HEK293T (cell line): ENCODE measurements at places on chromosomes 6 and 20.

- DNase-seq, result no peak
Measured at GRCh38 chr6:6893701-6894100, 214.1 kb upstream of the RREB1 start.

DNA sequence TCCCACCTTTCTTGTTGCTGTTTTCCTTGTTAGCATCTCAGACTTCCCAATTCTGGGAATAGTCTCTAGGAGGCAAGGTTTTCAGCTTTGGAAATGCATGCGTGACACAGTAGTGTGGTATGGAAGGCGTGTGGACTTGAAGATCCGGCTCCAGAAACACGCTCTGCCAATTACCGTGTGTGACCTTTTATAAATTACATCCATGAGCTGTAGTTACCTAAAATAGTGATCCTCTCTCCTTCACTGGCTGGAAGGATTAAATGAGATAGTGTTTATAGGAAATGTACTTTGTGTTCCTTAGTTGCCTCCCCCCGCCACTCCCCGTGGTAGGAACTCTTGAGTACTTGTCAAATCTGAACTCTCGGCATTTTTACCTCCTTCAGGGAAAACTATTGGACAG, 13.0 kb downstream of the E2F3 start:
- no peak for DNase-seq

- DNase-seq, result no peak
Measured at GRCh38 chr6:40436685-40437604, 150.2 kb downstream of the LRFN2 start.

- no peak for DNase-seq
Measured at GRCh38 chr6:40986921-40987819, 51.9 kb downstream of the UNC5CL start.

- DNase-seq, result no peak
Measured at GRCh38 chr6:163863565-163863964, 449.0 kb downstream of the QKI start.

DNA sequence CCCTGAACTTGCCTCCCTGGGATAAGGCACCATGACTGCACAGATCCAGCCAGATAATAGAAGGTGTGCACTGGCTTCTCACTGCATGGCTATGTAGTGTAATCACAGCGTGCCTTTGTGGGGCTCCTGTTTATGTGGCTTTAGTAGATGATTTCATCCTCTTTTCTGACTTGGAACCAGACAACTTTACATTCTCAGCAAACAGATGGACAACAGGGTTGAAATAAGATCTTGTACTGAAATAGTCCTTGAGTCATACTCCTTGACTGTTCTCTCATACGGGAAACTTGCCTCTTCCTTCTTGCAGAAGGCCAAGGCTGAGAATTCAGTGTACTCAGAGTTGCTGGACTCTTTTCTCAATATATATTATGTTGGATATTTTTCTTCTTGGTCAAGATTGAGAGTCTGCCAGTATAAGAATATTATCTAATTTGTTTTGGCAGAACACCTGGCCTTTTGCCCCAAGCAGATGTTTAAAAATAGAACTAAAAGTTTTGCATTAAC, 25.0 kb upstream of the RNF144B start:
- no peak for DNase-seq

GRCh38 chr20:49630396-49630951, 62.5 kb upstream of the PTGIS start:
- no peak for DNase-seq

- DNase-seq, result no peak
Measured at GRCh38 chr6:94735270-94735669, 842.1 kb upstream of the MANEA start.

DNA sequence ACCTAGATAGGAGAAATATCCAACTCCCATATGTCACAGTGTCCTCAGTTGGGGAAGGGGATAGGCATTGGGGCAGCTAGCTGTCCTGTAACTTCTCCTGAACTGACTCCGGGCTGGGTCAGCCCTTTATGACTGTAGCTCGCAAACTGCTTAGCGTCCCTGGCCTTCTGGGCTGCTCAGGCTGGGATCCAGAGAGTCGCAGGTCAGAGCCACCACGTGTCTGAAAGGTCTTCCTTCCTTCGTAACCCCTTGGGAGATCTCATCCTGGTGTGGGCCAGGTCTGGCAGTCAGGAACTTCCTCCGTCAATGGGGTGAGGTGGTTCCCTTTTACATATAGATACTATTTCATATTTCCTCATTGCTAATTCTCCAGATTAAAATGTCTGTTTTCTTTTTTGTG, 28.8 kb upstream of the HINT3 start:
- DNase-seq, result no peak

GRCh38 chr6:138382498-138383265, 5.0 kb downstream of the SMIM28 start:
- no peak for DNase-seq

GRCh38 chr20:45933266-45934045, 1.0 kb upstream of the PCIF1 start:
- DNase-seq, result peak; percentile 63

DNA sequence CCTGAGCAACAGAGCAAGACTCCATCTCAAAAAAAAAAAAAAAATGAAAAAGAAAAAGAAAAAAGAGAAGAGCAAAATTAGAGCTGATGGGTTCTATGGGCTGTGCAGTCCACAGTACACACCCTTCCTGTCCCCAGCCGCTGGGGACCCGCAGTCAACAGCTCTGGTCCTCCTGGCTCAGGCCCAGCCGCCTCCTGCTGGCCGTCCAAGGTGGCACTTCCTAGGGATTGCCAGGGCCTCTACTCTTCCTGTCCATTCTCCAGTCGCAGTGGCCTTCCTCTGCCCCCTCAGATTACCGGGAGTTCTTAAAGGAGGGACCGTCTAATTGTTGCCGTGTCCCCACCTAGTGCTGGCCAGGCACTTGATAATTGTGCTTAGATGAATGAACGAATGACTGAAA, 41.7 kb downstream of the TMEM242 start:
- DNase-seq, result no peak

DNA sequence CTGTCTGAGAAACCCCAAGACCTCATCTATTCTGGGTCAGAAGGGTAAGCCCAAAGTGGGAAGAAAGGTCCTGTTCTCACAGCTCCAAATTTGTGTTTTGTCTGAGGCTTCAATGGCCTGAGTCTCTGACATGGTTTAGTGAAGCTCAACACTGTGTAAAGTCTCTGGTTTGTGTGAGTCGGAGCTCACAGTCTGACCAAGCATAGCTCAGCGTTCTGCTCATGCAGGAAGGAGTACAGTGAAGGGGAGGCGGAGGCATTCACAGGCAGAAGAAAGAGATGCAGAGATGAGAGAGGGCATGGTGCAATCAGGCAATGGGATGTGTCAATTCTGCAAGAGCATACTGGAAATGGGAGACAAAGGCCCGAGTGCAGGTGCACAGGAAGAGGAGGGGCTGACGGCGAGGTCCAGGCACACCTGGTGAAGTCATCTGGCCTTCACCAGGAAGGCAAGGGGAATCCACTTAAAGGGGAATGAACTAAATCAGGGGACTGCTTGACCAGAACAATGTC, 463.0 kb upstream of the AGPAT4 start:
- DNase-seq, result no peak

- DNase-seq, result no peak
Measured at GRCh38 chr6:101578306-101578705, 184.8 kb downstream of the GRIK2 start.

- no peak for DNase-seq
Measured at GRCh38 chr6:41371992-41372831, 36.8 kb downstream of the NCR2 start.

DNA sequence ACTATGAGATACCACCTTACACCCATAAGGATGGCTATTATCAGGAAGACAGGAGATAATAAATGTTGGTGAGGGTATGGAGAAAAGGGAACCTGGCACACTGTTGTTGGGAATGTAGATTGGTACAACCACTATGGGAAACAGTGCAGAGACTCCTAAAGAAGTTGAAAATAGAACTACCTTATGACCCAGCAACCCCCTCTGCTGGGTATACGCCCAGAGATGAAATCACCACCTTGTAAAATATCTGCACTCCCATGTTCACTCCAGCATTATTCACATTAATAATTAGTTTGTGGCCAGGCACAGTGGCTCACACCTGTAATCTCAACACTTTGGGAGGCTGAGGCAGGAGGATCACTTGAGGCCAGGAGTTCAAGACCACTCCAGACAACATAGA, 26.8 kb downstream of the ZBTB9 start:
- DNase-seq, result no peak

GRCh38 chr6:29925321-29925720, 17.0 kb upstream of the HLA-A start:
- no peak for DNase-seq

GRCh38 chr6:83908813-83909212, 49.3 kb downstream of the CYB5R4 start:
- no peak for DNase-seq

- DNase-seq, result no peak
Measured at GRCh38 chr6:117974914-117975627, 68.0 kb downstream of the SLC35F1 start.

DNA sequence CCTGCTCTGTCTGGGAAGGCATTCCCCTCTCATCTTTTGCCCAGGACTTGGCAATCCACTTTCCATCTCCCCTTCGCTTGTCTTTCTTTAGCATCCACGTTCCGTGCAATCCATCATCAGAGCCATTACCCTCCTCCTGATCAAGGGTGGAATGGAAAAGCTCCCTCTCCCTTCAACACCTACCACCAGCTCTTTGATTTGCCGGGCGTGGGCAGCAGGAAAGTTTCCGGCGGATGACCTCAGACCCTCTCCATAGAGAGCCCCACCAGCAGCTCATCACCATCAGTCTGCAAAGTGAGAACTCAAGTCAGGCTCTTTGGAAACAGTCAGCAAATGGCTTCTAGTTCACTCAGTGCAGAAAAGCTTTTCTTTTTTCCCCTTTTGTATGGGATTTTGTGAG, 76.2 kb downstream of the TSHZ2 start:
- no peak for DNase-seq

DNA sequence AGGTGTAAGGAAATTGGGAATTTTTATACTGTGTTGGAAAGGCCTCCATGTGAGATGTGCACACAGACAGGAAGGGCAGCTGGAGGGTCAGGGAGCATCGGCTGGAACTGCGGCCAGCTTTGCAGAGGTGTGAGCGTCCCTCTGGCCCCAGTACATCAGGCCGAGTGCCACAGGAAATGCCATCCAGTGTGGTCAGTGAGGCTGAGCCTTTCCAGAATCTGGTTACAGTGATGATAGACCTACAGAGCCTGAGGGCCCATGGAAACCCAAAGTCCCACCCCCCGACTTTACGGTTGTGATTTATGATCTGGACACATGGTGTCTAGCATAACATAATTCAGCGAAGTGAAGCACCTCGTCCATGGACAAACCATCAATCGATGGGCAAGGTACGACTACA, 137.3 kb upstream of the PDE10A start:
- DNase-seq, result no peak

GRCh38 chr20:60372822-60373221, 414.6 kb downstream of the CDH26 start:
- DNase-seq, result no peak

- DNase-seq, result peak; percentile 45
Measured at GRCh38 chr6:163296835-163297519, 117.5 kb upstream of the QKI start.

DNA sequence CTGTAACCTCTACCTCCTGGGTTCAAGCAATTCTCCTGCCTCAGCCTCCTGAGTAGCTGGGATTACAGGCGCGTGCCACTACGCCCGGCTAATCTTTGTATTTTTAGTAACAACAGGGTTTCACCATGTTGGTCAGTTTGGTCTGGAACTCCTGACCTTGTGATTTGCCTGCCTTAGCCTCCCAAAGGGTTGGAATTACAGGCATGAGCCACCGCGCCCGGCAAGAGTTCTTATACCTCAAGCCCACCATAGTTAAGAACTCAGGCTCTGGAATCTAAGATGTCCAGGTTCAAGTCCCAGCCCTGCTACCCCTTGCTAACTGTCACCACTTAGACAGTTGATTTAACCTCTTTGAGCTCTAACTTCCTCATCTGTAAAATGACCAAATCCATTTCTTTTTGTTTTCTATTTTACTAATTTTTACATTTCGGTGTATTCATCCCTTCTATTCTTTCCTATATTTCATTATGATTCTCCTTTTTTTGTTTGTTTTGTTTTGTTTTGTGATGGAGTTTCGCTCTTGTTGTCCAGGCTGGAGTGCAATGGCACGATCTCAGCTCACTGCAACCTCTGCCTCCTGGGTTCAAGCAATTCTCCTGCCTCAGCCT, 104.8 kb upstream of the ZNF217 start:
- DNase-seq, result no peak

DNA sequence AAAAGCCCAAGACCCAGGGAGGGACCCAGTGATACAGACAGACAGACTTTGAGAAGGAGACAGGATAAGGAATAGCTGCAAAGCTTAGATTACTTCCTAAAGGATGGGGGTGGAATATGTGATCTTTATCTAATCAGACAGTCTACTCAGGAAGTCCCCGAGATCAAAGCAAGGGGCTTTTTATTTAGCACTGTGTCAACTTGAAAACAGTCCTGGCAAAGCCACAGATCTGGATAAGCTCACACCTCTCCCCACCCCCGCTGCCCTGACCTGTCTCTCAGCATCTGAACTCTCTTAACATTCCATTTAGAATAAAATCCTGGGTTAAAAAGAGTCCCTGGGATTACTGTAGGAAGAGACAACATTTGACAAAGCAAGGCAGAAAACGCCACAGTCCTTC, 101.5 kb downstream of the ISM1 start:
- DNase-seq, result no peak

DNA sequence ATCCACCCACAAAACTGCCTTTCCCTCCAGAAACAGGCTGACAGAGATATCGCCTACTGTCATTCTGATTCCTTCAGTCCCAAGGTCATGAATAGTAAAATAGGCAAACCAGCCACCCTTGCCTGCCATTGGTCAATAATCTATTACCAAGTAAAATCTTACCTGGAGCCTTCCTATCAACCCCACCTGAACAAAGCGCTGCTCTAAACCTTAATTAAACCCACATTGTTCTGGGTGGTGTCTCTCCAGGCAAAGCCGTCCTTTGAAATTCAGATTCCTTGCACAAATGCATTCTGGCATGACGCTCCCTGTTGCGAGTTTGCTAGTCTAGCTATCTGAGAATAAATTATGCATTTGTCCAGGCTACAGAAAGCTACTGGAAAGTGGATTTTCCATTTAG, 291.6 kb upstream of the ECI2 start:
- no peak for DNase-seq

DNA sequence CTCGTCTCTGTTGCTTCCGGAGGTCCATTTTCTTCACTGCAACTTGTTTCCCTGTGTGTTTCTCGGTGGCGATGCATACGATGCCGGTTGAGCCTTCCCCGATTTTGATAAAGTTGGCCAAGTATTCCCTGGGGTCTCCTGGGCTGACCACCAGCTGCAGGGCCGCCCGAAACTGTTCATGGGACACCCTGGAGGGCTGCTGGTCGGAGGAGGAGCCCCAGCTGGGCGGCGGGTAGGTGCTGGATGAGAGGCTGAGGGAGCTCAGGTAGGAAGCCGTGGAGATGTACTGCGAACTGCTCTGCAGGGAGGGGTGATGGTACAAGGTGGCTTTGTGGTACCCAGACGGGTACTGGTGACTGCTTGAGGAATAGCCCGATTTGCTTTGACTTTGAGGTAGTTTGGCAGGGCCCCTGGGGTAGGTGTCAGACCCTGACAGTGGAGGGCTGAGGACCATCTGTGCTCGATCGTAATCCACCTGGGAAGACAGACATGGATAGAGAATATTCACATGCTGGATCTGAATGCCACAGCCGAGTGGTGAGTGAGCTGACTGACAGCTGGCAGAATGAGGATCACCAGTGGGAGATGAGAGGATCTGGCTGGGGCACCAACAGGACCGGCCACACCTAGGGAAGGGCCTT, 51.6 kb downstream of the LAMP5 start:
- no peak for DNase-seq
